ENCODE measurements at places on chromosomes 6 and 20. TPM values are rescaled to one million over a fixed set of nuclear protein-coding genes. Genes with fewer than 3 reads are reported as not detected.

- DNase-seq = no peak
- no peak overlapping the region for H3K4me3 ChIP-seq
- H3K4me1 ChIP-seq = peaks cover 4% of the 10 kb centered on the region
- no peak overlapping the region for H3K27ac ChIP-seq
- no peaks in the 10 kb centered on the region for H3K27me3 ChIP-seq
Measured at GRCh38 chr20:16271450-16271849, 301.8 kb downstream of the KIF16B start.

DNA sequence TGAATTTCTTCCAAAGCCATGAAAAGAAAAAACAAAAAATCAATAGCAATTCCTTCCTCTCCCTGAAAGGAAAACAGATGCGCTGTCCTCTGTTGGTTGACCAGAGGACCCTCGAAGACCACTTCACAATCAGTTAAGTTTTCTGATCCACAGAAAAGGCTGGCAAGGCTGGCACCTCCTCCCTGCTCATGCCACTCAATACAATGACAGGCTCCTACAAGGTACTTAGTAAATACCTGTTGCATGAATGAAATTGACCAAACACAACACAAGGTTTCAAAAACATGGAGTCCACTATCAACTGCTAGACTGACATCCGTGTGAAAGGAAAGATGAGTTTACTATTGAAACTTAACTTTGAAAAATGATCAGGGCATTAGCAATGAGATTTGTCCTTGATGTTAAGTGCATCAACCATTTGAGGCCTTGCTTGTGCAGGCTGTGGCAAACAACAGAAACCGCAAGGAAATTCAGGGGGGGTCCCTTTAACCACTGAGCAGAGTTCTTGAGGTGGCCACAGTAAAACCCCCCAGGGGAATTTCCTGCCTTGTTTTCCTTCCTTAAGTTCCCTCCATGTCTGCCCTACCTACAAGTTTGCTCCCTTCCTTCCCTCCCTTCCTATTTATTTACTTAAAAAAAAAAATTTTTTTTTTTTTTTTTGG, 27.9 kb upstream of the RTF2 start:
- no peak overlapping the region for H3K27ac ChIP-seq
- DNase-seq = no peak
- no peak overlapping the region for H3K4me3 ChIP-seq
- no peaks in the 10 kb centered on the region for H3K27me3 ChIP-seq
- no peaks in the 10 kb centered on the region for H3K36me3 ChIP-seq

Gene SNX14
- total RNA-seq = 41.8 TPM

DNA sequence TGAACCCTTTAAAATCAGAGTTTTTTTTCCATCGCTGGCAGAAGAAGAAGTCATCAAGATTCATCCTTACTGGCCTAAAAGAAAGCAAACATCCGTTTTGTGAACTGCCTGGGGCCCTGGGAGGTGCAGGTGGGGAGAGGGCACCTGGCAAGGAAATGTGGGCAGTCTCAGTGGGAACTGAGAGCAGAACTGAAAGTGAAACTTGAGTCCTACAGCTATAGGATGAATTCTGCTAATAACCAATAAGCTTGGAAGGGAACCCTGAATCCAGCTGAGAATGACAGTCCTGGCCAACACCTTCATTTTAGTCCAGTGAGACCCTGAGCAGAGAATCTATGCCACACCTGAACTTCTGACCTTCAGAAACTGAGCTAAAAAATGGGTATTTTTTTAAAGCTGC, 130.1 kb upstream of the ASCC3 start:
- no peak overlapping the region for H3K27ac ChIP-seq
- no peak overlapping the region for H3K4me3 ChIP-seq
- no peak for DNase-seq
- H3K27me3 ChIP-seq = no peaks in the 10 kb centered on the region

- no peak overlapping the region for H3K4me3 ChIP-seq
- no peak for DNase-seq
- H3K27ac ChIP-seq = no peak overlapping the region
- no peaks in the 10 kb centered on the region for H3K27me3 ChIP-seq
- no peaks in the 10 kb centered on the region for H3K4me1 ChIP-seq
Measured at GRCh38 chr20:59623583-59623982, 19.2 kb downstream of the PHACTR3 start.

GRCh38 chr6:125678601-125679000, 70.8 kb upstream of the HEY2 start:
- no peaks in the 10 kb centered on the region for H3K27me3 ChIP-seq
- no peak for DNase-seq
- no peak overlapping the region for H3K4me3 ChIP-seq
- H3K36me3 ChIP-seq = no peaks in the 10 kb centered on the region

GRCh38 chr6:85285114-85285513, 164.8 kb upstream of the NT5E start:
- H3K27me3 ChIP-seq = no peaks in the 10 kb centered on the region
- H3K36me3 ChIP-seq = no peaks in the 10 kb centered on the region
- no peak overlapping the region for H3K27ac ChIP-seq
- no peaks in the 10 kb centered on the region for H3K4me1 ChIP-seq

DNA sequence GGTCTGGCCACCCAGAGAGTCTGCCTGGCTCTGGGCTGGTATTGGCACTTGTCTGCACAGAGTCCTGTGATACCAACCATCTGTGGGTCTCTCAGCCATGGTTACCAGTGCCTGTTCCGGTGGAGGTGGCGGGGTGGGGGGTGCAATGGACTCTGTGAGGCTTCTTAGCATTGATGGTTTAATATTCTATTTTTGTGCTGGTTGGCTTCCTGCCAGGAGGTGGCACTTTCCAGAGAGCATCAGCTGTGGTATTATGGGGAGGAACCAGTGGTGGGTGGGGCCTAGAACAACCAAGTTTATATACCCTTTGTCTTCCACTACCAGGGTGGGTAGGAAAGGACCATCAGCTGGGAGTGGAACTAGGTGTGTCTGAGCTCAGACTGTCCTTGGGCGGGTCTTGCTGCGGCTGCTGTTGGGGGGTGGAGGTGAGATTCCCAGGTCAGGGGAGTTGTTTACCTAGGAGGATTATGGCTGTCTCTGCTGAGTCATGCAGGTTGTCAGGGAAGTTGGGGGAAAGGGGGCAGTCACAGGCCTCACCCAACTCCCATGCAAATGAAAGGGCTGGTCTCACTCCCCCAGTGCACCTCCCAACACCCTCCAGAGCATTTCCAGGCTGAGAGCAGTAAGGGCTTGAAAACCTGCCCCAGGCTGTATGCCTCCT, 117.5 kb downstream of the FLRT3 start:
- no peak overlapping the region for H3K27ac ChIP-seq
- no peaks in the 10 kb centered on the region for H3K4me1 ChIP-seq
- H3K27me3 ChIP-seq = no peaks in the 10 kb centered on the region
- no peak overlapping the region for H3K4me3 ChIP-seq

Gene LRRN4
- total RNA-seq = 10.9 TPM

DNA sequence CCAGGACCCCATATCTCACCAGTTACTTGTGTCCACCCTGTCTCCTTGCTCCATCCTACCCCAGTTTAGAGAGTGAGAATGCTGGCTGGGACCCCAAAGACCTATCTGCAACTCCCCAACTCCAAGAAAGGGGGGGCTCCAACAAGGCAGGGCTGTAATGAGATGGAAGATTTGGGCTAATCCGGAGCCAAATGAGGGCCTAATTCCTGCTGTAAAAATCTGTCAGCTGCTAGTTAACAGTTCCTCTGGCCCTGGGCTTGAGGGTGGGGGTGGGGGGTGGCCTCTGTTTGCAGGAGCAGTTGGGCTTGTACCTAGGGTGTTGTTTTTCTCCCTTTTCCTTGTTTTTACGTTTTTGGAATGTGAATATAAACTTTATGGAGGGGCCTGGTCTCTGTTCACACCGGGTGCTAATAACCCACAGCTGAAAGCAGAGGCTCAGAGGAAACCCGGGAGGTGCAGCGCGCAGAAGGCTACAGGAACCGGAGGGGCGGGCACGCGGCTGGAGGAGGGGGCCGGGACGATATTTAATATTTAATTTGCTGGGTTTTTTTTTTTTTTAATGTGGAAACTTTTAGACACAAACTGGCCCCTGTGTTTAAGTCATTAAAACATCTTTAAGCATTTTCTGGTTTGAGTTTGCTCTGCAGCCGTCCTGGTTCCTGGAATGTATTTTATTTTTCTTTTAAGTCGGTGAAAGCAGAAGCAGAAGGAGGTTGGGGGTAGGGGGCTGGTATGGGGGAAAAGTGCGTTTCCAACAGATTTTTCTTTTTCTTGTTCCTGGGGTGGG, 70.7 kb downstream of the NCR2 start:
- H3K36me3 ChIP-seq = no peaks in the 10 kb centered on the region
- no peaks in the 10 kb centered on the region for H3K4me1 ChIP-seq
- no peak for DNase-seq
- H3K27ac ChIP-seq = no peak overlapping the region
- no peak overlapping the region for H3K4me3 ChIP-seq
